Testis (tissue), 5 donors: ENCODE measurements at places on chromosomes 2 and 18. TPM values are rescaled to one million over a fixed set of nuclear protein-coding genes. Genes with fewer than 3 reads are reported as not detected.

GRCh38 chr2:133004623-133005022, 334.6 kb upstream of the LYPD1 start:
- no peaks in the 10 kb centered on the region for H3K27me3 ChIP-seq
- no peaks in the 10 kb centered on the region for H3K4me1 ChIP-seq
- DNase-seq, result no peak

DNA sequence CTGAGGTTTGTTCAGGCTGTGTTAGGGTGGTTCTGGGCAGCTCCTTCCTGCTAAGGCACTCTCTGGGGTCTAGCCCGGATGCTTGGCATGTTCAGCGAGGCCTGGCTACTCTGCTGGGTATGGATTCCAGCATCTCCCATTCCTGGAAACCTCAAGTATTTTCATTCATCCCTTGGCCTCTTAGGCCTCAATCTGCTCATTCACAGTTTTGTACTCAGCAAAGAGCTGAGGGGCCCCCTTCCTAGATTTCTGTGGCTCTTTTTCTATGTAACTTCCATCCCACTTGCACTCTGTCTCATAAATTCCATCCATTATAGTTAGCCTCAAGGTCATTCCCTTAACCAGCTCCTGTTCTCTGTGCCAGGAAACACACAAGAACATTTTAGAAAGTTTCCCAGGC, 798.8 kb upstream of the HS6ST1 start:
- H3K4me1 ChIP-seq, result no peaks in the 10 kb centered on the region
- DNase-seq, result no peak

GRCh38 chr2:17149945-17150344, 368.3 kb downstream of the RAD51AP2 start:
- DNase-seq, result no peak
- H3K27ac ChIP-seq, result no peak overlapping the region
- no peaks in the 10 kb centered on the region for H3K27me3 ChIP-seq
- no peaks in the 10 kb centered on the region for H3K4me1 ChIP-seq
- no peak overlapping the region for H3K4me3 ChIP-seq

DNA sequence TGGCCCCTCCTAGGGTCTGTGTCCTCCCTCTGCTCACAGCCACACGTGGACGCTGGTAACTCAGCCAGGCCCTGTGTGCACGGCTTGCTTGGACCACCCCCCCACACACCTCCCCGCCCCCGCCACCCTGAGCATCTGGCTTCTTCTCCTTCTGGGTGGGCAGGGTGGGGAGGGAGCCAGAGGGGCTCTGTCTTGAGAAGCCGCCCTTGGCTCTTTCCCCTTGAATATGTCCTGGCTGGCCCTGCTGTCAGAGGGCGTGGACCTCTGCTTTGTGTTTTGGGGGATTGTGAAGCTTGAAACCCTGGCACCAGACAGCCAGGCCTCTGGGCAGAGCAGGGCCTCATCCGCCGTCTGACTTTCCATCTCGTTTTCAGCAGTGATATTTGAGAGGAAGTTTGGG, 72.1 kb downstream of the GLI2 start:
- peaks cover 6% of the 10 kb centered on the region for H3K4me1 ChIP-seq
- no peaks in the 10 kb centered on the region for H3K36me3 ChIP-seq
- DNase-seq, result no peak
- no peak overlapping the region for H3K27ac ChIP-seq
- no peak overlapping the region for H3K4me3 ChIP-seq
- H3K27me3 ChIP-seq, result no peaks in the 10 kb centered on the region

DNA sequence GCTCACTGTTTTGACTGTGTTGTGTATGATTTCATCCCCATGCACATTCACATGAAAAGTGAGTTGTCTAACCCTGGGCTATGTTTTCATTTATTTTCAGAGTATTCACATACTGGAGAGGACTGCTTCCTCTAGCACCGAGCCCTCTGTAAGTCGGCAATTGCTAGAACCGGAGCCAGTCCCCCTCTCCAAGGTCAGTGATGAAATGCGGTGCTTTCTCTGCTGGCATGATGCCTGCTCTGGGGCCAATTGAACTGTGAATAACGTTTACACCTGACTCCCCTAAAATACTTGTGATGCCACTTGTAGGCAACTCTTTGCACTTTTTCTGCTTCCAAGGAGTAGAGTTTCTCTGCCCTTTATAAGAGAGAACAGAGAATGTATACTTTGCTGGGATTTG, 126.9 kb downstream of the PRKRA start:
- no peaks in the 10 kb centered on the region for H3K4me1 ChIP-seq
- peak; percentile 43 for DNase-seq
- H3K4me3 ChIP-seq, result no peak overlapping the region

GRCh38 chr2:134482131-134482723, 228.4 kb downstream of the MGAT5 start:
- DNase-seq, result no peak
- no peaks in the 10 kb centered on the region for H3K27me3 ChIP-seq
- no peaks in the 10 kb centered on the region for H3K36me3 ChIP-seq
- no peaks in the 10 kb centered on the region for H3K4me1 ChIP-seq

DNA sequence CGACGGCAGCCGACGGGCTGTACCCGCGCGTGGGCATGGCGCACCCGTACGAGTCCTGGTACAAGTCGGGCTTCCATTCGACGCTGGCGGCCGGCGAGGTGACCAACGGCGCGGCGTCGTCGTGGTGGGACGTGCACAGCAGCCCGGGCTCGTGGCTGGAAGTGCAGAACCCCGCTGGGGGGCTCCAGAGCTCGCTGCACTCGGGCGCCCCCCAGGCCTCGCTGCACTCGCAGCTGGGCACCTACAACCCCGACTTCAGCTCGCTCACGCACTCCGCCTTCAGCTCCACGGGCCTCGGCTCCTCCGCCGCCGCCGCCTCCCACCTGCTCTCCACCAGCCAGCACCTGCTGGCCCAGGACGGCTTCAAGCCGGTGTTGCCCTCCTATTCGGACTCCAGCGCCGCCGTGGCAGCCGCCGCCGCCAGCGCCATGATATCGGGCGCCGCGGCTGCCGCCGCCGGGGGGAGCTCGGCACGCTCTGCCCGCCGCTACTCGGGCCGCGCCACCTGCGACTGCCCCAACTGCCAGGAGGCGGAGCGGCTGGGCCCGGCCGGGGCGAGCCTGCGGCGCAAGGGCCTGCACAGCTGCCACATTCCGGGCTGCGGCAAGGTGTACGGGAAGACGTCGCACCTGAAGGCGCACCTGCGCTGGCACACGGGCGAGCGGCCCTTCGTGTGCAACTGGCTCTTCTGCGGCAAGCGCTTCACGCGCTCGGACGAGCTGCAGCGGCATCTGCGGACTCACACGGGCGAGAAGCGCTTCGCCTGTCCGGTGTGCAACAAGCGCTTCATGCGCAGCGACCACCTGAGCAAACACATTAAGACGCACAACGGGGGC, 2.0 kb downstream of the SP9 start:
- peaks cover 18% of the 10 kb centered on the region for H3K27me3 ChIP-seq
- H3K4me1 ChIP-seq, result peaks cover 13% of the 10 kb centered on the region
- H3K4me3 ChIP-seq, result peak overlapping the region; percentile 44
- no peaks in the 10 kb centered on the region for H3K36me3 ChIP-seq
- DNase-seq, result no peak
- no peak overlapping the region for H3K27ac ChIP-seq

- H3K27ac ChIP-seq, result no peak overlapping the region
- peaks cover 13% of the 10 kb centered on the region for H3K4me1 ChIP-seq
- H3K27me3 ChIP-seq, result no peaks in the 10 kb centered on the region
- DNase-seq, result no peak
- no peak overlapping the region for H3K4me3 ChIP-seq
Measured at GRCh38 chr2:23540804-23541360, 155.9 kb downstream of the KLHL29 start.

Gene IL36B
- not detected for total RNA-seq

Gene SCG2
- 0.43 TPM for total RNA-seq
